A549 treated with Hydrocortisone at 1 μM for 4 hours (cell line): ENCODE measurements at places on chromosomes 7 and 10. TPM values are rescaled to one million over a fixed set of nuclear protein-coding genes. Genes with fewer than 3 reads are reported as not detected.

The AHCYL2 gene
- total RNA-seq = 4.9 to 6.6 TPM (median 5.7 TPM) in 5 replicates

The TUBB8 gene
- total RNA-seq = 0.06 to 0.22 TPM (median 0.15 TPM) in 3 of 5 replicates, not detected in the others

The OGDHL gene
- 0.22 to 0.40 TPM (median 0.29 TPM) in 5 replicates for total RNA-seq

The ACBD7 gene
- total RNA-seq = 0.97 to 1.4 TPM (median 1.1 TPM) in 5 replicates

The RTKN2 gene
- total RNA-seq = 0.84 to 0.93 TPM (median 0.91 TPM) in 5 replicates

The CTTNBP2 gene
- total RNA-seq = 0.18 to 0.54 TPM (median 0.40 TPM) in 5 replicates

The ZPBP gene
- total RNA-seq = not detected in 5 replicates

The TMEM26 gene
- total RNA-seq = 0.01 to 0.07 TPM (median 0.05 TPM) in 4 of 5 replicates, not detected in the other

The MACC1 gene
- total RNA-seq = not detected in 5 replicates
